NCI-H1930 (cell line): ENCODE measurements at places on chromosomes 12 and 14.

DNA sequence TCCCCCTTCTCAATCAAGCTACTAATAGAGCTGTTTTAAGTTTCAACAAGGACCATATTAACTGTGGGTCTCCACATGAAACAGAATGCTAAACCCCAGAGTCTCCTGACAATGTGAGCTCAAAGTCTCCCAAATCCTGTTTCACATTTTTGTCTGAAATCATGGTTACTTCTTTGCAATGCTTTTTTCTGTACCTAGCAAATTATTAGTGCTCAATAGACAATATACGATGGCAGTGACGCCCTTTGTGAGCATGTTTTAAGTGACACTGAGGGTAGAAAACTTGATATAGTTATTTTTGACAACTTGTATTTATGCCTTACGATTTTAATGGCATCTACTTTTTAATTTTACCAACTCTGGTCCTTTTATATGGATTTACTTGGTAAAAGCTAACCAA, 85.4 kb upstream of the SOX5 start:
- DNase-seq = no peak

DNA sequence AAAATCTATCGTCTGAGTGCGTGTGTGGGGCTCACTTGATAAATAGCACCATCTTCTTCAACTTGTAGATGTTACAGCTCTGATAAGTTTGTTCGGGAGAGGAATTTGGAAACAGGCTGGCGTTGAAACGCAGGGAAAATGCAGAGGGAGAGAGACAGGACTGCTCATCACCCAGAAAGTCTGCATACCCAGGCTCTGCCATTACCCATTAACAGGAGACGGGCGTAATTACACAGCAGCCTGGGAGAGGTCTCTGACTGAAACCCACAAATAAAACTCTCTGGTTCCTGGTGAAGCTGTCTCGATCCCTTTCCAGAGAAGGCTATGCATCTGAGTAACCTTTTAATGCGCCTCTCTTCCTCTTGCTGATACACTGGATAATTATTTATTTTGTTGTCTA, 547.3 kb downstream of the BCL11B start:
- no peak for DNase-seq

DNA sequence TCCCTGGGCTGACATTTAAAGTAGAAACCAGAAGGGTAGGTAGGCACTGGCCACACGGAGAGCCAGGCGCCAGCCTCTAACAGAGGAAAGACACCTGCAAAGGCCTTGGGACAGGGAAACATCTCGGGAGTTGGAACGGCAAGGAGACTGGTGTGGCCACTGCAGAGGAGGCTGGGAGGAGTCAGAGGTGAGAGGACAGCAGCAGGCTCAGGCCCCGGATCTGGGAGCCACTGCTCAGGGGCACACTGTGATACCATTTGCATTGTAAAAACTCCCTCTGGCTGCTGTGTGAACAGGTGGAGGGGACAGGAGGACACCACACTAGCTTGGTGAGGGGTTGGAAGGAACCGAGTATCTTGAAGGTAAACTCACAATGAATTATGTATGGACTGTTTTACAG, 2.7 kb downstream of the ANHX start:
- no peak for DNase-seq

DNA sequence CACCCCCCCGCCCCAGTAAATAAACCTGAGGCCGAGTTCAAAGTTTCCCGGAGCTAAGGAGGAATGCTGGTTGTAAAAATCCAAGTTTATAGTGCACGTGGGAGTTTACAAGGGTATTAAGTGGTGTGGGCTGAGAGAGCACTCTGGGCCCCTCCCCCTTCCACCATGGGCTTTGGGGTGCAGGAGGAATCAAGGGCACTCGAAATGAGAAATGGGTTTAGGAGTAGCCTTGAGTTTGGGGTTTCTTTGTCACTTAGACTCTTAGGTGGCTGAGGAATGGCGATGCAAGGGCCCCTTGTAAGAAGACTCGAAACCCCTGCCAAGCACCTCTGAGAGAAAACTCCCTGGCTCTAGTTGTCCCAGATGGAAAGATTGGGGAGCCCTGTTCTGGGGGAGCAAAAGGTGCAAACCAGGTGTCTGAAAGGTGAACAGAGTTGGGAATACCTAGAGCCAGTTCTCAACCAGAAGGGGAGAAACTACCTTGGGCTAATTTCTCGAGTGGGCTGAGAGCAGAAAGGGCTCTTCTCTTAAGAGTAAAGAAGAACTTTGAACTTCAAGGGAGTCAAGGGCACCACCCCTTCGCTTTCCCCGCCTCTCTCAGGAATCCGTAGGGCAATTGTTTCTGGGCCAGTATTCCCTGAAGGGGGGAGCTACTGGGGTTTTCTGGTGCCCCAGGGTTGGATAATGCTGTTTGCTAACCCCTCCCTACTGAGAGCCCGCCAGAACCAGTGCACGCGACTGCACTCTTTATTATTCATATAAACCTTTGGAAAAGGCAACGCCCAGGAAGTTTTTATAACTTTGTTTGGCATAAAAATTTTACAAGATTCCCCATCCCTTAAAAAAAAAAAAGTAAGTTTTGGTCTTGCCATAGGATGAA, 4.0 kb upstream of the HOTAIR start:
- DNase-seq = no peak

DNA sequence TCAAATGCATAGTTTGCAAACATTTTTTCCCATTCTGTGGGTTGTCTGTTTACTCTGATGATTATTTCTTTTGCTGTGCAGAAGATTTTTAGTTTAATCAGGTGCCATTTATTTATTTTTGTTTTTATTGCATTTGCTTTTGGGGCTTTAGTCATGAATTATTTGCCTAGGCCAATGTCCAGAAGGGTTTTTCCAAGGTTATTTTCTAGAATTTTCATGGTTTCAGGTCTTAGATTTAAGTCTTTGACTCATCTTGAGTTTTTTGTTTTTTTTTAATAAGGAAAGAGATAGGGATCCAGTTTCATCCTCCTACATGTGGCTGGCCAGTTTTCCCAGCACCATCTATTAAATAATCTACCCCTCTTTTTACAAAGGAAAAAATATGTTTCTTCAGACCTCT, 57.2 kb upstream of the TMEM260 start:
- DNase-seq = no peak

GRCh38 chr14:100341301-100342031, 18.3 kb downstream of the SLC25A47 start:
- DNase-seq = no peak

GRCh38 chr12:108082485-108082884, 46.6 kb upstream of the WSCD2 start:
- no peak for DNase-seq

DNA sequence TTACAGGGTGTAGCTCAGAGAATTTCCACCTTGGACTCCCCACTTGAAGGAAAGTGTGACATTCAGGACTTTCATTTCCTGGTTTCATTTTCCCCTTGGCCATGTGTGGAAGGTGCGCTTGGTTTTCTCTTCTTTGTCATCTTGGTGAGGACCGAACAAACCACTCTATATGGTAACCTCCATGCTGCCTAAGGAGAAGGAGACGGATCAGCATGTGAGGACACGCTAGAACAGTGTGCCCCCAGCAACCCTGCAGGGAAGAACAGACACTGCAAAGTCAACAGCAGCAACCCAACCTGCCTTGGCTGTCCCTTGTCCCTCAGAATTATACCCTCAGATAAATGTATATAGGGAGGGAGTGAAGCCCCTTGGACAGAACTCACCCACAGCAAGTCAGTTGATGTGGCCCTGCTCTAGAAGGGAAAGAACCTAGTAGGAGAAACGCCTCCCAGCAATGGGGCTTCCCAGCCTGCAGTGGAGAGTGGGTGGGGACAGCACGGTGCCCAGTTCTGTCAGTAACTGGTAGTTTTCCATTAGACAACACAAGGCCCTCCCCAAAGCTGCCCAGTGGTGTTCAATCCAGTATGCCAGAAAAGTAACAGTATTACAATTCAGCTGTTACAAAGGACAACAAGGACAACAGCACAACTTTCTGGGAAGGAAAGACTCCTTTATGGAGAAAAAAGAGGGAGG, 18.9 kb upstream of the COCH start:
- no peak for DNase-seq

- no peak for DNase-seq
These were observed 649.6 kb downstream of the BCL11B start for GRCh38 chr14:98622208-98623051.

DNA sequence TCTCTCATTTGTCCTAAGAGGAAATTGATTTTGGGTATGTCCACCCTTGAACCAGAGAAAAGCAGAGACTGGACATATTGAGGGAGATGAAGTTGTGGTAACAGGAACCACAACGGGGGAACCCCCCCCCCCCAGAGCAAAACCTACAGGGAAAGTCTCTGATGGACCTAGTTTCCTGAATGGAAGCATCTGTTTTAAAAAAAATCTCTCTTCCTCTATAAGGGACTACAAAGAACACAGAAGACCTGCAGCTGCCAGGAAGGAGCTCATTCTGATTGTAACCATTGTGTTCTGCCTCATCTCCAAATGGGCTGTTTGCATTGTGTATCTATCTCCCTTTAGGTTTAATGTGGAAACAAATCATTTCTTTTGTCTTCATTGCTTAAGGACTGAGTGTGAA, 13.4 kb downstream of the C1S start:
- no peak for DNase-seq

GRCh38 chr12:50003595-50003994, 21.7 kb downstream of the RACGAP1 start:
- no peak for DNase-seq

GRCh38 chr12:75881920-75882319, 149.7 kb downstream of the PHLDA1 start:
- DNase-seq = no peak

GRCh38 chr14:66081594-66082376, 404.4 kb upstream of the CCDC196 start:
- no peak for DNase-seq

DNA sequence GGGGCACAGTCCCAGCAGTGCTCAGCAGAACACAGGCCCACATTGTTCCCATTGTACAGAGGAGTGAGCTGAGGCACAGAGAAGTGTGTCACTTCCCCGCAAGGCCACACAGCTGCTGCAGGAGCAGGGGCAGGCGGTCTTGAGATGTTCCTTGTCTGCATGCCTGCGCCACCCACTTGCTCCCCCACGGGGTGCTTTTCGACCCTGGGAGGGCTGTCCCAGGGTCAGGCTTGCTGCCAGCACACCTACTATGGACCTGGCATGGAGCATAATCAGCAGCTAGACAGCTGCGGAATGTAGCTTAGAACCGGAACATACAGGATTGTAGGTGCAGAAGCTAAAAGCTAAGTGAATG, 7.8 kb upstream of the EP400 start:
- DNase-seq = no peak

DNA sequence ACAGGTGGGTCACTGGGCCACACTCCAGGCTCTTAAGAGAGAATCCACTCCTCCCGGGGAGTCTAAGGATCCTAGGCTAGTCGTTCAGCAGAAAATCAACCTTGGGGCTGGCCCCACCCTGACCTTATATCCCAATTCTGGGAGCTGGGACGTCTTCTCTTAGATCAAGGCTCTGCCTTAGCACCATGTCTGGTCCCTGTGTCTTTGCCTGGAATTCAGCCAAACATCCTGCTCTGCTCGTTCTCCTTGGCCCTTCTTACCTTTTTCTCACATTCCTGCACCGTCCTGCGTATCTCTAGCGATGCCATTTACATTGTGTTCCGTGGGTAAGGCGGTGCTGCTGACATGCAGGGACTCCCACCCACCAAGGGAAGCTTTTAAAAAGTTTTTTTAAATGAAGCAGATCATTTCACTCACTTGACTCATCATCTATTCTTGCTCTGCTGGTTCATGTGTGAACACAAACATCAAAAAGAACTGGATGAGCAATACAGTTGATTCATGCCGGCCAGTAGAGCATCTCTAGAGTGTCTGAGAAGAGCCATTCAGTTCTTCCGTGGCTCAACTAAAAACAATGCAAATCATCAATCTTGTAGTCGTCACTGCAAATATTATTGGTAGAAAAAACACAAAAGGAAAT, 50.2 kb downstream of the KCNK13 start:
- no peak for DNase-seq

DNA sequence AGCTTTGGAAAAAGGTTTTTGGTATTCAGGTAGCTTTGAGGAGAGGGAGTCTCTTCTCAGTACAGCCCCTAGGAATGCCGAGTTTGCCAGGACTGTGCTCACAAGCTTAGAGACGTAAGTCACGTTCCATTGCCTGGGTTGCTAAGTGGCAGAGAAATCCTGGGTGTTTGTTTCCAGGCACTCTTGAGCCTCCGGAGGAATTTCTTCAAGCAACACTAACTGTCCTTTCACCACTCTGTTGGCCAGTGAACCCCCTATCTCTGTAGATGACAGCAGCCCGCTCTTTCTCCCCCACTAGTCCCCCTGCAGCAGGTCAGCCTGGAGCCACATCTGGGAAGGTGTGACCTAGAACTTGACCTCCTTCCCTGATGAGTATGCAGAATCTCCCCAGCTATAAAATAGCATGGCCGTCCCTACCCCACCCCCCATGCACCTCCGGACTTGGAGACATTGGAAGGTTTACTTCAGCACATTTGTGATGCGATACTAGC, 162.7 kb downstream of the ZFP36L1 start:
- no peak for DNase-seq

GRCh38 chr14:100717386-100717785, 9.3 kb upstream of the DLK1 start:
- DNase-seq = no peak

- no peak for DNase-seq
These were observed 83.7 kb downstream of the PRKD1 start for GRCh38 chr14:29843981-29844380.

DNA sequence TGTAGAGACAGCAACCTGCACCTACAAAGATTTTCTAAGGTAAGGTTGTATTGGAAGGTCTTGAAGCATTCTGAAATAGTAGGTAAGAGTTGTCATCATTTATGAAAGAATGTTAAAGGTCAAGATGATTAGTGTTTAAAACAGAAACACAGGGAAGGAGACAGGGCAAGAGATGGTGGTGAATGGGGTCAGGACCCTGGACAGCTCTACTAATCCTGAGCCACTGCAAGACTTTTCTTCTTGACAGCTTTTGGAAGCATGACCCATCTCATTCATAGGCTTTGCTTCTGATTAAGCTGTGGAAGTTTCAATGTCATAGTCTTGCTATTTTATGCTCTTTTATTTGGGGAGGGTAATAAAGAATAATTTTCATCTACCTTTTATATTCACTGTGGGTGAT, 75.5 kb upstream of the CAND1 start:
- no peak for DNase-seq

DNA sequence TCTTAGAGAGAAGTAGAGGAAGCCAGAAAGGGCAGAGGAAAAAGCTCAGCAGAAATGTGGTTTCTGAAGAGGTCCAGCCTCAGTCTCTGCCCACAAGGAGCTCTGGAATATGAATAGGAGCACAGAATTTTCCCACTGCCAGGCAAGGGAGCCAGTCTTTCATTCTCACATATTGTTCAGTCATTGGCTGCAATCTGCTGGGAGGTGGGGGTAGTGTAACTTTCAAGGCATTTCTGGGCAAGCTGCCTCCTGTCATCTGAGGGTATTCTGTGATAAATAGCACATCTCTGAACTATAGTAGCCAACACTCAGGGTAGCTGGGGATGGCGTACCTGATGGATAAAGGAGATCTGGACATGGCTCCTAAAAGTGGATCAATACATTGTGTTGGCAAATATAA, 127.2 kb downstream of the LRRK2 start:
- no peak for DNase-seq

DNA sequence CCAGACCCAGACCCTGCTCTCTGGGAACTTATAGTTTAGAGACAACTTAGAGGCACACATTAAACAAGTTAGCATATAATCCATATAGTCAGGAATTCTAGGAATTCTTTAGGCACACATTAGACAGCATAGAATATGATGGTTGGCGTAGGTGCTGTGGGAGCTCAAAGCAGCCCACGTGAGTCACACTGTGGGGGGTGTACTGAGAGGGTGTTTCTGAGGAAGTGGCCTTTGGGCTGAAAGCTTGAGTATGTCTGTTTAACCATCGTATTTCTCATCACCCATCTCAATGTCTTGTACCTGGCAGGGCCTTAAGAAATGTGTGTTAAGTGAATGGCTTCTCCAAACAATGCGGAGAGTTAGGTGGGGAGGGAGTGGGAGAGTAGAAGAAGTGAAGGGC, 67.2 kb downstream of the TMEM30B start:
- no peak for DNase-seq
